ENCODE measurements at places on chromosomes 2 and 18.

DNA sequence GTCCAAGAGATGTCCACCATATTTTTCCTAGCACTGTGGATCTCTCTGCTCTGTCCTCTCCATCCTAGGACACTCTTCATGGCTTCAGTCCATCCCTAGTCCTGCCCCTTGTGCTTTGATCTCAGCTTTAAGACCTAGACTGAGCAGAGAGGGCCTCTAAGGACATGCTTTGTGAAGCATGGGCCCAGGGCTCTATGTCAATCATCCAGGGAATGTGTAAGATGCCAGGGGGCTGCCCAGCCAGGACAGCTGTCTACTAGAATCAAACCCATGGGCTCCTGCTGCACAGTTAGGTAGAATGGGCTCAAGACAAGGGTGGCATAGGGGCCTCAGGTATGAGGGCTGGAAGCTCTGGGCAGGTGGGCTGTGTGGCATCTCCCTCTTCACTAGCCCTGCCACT is 24.9 kb downstream of the TET3 start:
- DNase-seq = no peak

DNA sequence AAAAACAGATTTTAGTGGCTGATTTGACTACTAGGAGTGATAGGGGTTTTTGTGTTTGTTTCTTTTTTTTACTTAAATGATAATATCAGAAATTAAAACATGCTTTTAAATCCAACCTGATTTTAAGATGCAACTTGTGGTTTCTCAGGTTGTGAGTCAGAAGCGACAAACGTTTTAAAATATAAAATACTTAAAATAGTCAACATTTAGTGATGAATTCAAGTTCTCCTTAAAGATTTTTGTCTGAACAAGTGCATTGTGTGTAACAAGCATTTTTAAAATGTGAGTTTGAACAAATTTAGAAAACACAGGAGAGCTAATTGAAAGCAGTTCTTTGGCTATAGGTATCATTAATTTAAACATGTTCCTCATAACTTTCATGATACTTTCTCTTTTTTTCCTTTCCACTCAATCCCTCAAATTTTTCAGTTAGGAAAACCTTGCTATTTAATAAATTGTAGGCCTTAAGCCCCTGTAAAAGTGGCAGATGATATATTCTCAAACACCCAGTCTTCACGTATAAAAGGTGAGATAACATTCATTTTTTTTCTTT is 3.6 kb downstream of the TBR1 start:
- no peak for DNase-seq

DNA sequence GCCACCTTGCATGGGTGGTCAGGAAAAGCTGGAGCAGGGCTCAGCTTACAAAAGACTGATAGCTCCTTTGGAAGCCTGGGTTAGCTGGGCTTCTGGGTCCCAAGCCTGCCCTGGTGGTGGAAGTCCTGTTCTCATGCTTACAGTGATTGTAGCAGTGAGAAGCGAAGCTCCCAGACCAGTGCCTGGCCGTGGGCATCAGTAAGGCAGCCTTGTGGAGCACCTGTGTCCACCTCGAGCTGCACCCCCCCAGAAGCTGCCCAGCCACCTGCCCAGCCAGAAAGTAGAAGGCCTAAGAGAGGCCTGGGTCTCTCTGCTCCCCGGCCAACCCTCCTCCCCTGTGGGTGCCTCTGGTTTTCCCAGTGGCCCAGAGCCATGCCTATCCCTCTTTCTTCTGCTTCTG is 10.5 kb downstream of the GLI2 start:
- DNase-seq = no peak

GRCh38 chr2:204401114-204401513 is 144.2 kb upstream of the PARD3B start:
- no peak for DNase-seq

DNA sequence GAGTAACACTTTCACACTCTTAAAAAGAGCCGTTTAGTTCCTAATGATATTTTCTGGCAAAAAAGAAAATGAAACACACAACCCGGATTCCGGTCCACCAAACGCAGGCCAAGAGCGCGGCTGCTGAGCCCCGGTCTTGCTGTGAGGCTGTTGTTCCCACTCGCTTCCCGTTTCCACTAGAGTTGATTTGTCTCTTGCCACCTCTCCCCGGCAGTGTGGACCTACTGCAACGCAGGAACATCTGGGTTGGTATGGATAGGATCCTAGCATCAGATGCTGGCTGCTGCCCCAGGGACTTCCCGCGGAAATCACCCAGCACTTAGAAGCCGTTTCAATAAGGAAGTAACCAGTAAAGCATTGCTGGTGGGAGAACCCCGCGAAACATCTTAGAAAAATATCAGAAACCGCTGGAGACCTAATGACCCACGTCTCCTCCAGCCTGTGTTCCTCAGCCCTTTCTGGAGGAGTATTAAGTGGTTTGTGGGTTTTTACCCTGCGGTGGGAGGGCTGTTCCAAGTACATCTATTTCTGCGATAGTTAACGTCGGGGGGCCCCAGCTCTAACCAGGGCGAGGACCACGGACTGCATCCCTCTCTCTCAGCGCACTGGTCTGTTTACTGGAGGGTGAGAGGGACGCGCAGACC is 939 bp downstream of the DOCK10 start:
- peak; percentile 43 for DNase-seq

DNA sequence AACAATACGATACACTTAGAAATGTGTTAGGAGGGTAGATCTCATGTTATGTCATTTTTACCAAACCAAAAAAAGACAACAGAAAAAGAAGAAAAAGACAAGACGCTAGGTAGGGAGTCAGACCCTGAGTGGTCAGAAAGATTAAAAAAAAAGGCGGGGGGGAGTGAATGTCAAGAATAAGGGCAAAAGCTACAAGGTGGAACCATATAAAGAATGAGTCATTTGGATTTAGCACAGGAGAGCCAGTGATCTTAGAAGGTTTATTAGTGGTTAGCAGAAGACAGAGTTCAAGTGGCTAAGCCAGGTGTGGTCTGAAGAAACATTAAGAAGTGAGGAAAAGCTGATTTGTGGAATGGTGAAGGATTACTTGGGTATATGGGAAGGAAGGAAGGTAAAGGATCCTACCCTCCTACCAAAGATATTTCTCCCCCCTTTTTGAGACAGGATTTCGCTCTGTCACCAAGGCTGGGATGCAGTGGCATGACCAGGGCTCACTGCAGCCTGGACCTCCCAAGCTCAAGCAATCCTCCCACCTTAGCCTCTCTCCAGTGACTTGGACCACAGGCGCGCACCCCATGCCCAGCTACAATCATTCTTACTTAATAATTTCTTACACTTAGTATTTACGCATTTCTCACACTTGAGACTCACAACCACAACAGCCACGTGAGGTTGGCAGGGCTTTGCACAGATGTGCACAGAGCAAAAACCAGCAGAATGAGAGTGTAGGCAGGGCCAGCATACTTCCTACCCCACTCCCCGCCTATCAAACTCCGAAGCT is 2.6 kb downstream of the DSC2 start:
- no peak for DNase-seq

DNA sequence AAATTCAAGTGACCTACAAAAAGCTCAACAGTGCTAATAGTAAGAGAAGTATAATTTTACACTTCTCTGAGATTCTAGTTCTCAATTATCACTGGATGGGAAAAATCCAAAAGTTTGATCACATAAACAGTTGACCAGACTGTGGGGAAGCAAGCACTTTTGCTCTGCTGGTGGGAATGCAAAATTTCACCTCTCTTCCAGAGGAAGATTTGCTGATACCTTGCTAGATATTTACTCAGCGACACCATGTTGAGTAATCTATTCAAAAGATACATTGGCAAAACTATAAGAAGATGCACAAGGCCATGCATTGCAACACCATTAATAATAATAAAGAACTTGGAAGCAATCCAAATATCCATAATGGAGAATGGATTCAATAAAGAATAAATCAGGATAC is 204.4 kb downstream of the MREG start:
- no peak for DNase-seq

GRCh38 chr2:181594322-181594721 is 62.6 kb downstream of the CERKL start:
- DNase-seq = no peak

DNA sequence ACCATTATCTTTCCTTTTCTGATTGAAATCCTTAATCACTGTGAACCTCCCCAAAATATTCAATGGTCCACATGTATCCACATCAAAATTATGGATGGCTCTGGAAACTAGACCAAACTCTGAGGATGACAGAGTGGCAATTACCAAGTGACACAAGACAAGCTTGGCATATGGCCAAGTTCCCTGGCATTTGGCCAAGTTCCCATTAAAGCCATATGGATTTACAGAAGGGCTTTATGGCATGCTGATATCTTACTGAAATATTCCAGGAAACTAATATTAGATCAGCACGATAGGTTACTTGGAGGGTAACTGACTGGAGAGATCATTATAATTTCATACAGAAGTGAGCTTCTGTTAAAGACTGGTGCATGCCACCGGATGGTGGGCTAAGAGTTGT is 21.9 kb upstream of the CERS6 start:
- DNase-seq = peak; percentile 62

- no peak for DNase-seq
Measured at GRCh38 chr2:105682401-105682800, 62.3 kb upstream of the NCK2 start.

GRCh38 chr18:50611529-50611941 is 51.6 kb downstream of the MAPK4 start:
- no peak for DNase-seq

DNA sequence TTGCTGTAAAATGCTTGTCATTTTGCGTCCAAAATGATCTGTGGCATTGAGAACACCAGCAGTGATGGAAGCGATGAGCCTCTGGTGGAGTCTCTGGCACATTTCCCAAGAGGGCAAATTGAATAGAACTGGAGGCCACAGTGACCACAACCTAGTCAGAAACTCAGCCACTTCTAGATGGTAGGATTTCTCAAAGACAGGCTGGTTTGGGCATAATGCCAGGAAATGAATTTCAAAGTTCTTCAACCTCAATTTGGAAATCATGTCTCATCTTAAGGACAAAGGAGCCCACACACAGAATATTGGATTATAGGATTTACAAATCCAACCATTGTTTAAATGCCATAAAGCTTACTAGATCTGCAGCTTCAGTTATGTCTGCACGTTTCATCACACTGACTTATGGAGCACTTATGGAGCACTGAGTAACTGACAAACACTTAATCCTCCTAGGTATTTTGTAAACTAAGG is 132.1 kb downstream of the COL6A3 start:
- DNase-seq = no peak

GRCh38 chr2:210895132-210895531 is 338.7 kb downstream of the CPS1 start:
- no peak for DNase-seq

- peak; percentile 43 for DNase-seq
Measured at GRCh38 chr2:98607741-98608115, 584 bp downstream of the COA5 start.

DNA sequence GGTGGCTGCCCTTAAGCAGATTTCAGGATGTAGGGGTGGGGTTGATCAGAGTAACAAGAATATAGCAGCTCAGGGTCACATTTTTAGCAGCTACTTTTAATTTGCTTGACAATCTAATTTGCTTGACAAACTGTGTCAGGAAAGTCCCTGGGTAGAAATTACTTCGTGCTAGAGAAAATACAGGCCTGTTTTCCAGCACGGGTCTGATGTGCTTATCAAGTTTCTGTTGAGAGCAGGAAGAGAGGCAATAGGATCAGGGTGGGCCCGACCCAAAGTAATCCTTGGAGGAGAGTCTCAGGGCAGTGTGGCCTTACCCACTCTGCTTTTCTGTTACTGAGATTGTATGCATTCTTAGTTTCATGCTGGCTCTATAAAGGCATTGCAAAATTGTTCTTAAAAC is 221.5 kb downstream of the TSN start:
- DNase-seq = no peak

DNA sequence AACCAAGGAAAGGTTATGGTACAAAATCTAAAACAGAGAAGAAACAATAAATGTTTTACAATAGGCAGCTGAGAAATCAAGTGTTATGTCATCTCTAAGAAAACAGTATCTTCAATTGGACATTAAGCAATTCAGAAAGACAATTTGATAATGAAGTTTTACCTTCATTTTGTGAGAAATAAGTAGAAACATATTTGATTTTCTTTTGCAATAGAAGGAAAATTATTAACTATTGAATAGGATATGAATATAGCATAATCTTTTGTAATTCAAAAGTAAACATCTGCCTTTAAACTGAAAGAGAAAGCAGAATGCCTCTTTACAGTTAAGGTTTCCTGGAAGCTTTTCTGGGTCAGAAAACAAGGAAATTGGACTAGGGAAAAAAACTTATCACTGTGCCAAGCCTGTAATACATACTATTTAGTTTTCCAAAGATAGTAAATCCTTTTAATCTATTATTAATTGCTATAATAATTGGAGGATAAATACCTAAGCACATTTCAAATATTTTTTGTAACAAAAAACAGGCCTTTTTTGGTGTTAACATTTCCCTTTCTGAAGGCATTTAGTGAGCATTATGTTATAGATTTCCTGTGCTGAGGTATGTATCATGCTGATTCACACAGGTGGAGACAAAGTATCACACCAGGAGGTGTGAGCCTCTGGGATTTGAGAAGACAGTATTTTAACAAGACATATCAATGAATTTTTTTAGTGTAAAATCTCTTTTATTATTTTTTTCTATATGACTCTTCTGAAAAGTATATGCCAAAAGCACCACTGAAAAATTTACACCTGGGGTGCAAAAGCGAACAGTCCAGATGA is 947.0 kb upstream of the CDH2 start:
- no peak for DNase-seq

DNA sequence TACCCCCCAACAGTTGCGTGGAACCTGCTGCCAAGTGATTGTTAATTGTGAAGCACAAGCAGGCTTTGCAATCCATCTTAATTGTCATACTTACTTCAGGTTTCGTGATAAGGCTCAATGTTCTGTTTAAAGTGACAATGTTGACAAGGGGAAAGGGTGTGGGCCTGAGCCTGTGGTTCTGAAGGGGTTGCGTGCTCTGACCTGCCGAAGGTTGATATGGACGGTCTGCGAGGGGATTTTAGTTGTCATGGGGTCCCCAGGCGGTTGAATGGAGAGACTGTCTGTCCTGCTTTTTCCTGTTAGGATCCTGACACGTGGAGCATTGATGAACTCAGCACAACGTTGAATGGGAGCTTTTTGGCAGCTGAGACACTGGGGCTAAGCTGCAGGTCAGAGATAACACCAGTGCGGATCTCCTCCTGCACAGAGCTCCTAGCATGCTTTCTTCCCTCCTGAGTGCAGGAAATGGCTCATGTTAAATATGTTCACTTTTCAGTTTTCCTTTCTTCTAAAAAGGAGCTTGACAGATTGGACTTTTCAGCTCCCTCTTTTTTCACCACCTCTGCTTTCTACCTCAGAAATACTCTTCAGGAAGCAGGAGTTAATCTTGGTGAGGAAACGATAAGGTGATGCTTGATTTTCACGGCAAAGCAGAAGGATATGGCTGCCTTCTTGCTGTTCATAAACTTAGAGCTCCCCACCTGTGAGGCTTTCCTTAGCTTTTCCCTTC is 62.9 kb upstream of the ZEB2 start:
- DNase-seq = peak; percentile 99

DNA sequence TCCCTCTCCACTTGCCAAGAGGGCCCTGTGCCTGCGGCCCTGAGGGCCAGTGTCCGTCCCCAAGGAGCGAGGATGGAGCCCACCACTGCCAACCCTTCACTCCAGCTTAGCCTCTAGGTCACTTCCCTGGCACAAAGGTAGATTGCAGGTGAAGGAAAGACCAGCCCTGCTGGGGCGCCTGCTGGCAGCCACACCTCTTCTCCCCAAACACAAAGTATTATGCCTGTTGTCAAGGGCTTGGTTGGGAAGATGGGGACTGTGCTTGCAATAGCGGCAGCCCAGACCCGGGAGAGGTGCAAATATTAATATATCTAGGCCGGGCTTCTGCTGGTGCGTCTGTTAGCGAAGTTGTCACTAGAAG is 7.7 kb downstream of the KCNF1 start:
- DNase-seq = no peak
